ENCODE measurements at places on chromosomes 11 and 22.

DNA sequence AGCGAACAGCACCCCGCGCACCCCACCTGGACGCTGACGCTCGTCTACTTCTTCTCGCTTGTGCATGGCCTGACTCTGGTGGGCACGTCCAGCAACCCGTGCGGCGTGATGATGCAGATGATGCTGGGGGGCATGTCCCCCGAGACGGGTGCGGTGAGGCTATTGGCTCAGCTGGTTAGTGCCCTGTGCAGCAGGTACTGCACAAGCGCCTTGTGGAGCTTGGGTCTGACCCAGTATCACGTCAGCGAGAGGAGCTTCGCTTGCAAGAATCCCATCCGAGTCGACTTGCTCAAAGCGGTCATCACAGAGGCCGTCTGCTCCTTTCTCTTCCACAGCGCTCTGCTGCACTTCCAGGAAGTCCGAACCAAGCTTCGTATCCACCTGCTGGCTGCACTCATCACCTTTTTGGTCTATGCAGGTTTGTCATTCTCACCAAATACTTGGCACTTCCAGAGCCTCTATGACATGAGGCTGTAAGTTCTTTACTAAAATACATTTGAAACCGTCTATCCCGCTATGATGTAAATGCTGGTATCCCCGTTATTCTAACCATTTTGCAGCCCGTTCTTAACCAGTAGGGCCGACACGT lies 535 bp downstream of the AQP11 start:
- DNase-seq, result peak; percentile 22

- no peak for DNase-seq
Measured at GRCh38 chr11:7573193-7573557, 59.4 kb downstream of the PPFIBP2 start.

DNA sequence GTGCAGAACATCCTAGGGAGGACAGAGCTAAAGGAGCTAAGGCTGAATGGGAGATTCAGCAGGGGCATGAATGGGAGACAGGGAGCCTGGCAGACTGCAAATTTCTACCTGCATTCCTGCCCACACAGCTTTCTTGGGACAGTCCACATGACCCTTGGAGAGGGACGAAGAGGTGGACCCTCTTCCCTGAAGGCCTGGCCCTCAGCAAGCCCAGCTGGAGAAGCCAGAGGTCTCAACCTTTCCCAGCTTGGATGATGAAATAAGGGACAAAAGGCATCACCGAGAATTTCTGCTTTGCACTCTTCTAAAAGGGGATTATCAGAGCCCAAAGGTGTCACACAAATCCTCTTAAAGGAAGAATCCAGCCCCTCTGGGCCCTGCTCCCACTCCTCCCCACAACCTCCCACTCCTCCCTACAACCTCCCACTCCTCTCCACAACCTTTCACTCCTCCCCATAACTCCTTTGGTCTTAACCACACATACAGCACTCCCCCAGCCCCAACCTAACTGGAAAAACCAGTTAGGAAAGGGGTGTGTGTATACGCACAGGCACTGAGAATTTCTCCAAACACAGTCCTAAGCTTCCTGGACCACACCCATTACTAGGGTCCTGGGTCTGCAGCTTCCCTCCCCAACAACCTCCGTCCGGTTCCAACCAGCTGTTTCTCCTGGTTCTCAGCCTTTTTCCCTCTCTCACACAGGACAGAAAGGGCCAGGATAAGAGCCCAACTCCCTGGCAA lies 38.4 kb downstream of the RPL27A start:
- no peak for DNase-seq

- no peak for DNase-seq
Measured at GRCh38 chr11:7436657-7437056, 48.6 kb upstream of the OLFML1 start.

- no peak for DNase-seq
Measured at GRCh38 chr11:76256448-76256847, 50.1 kb upstream of the WNT11 start.

DNA sequence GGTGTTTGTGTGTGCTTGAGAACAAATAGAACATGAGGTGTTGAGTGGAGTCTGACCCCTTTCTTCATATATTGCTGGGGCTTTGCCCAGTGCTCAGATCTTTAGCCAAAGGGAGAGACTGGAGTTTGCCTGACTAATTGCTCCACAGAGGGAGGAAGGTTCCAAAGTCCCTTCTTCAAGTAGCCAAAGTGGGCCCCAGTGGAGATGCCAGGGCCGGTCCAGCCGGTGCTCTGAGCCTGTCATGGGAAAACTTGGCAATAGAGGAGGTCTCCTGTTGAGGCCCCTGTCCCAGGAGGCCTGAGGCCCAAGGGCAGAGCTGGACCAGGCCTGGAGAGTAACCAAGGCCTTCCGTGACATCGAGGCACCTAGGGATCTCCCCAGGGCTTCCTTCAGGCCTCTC lies 112.3 kb downstream of the DSCAML1 start:
- no peak for DNase-seq

DNA sequence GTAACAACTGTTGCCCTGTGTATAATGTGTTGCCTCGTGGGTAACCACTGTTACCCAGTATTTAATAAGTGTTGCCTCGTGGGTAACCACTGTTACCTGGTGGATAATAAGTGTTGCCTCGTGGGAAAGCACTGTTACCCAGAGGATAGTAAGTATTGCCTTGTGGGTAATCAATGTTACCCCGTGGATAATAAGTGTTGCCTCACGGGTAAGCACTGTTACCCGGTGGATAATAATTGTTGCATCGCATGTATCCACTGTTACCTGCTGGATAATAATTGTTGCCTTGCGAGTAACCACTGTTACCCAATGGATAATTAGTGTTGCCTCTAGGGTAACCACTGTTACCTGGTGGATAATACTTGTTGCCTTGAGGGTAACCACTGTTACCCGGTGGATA lies 17.1 kb upstream of the NXPE4 start:
- DNase-seq, result no peak

DNA sequence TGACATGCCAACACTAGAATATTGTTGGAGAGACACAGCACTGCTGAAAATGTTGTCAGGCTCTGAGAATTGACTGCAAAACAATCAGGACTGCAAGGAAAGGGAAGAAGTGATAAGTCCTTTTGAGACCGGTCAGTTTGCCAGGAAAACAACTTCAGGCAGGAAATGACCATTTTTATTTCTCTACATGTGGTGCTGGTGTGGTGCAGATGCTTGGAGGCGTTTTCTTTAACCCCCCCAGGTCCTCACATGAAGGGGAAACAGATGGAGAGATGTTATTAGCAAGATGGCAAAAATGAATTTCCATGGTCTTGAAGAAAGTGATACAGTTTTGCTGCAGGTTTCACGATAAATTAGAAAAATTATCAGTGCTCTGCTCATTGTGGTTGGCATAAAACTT lies 5.7 kb downstream of the AP2A2 start:
- DNase-seq, result no peak

GRCh38 chr11:115892016-115892415 lies 387.8 kb upstream of the CADM1 start:
- no peak for DNase-seq

- DNase-seq, result peak; percentile 6
Measured at GRCh38 chr22:43850529-43850928, 11.8 kb downstream of the SULT4A1 start.

GRCh38 chr22:36506637-36507517 lies at the start of gene FOXRED2:
TSS of gene FOXRED2 (minus strand) at chr22:36507040. CDS start at chr22:36506422, 618 bp downstream.
- DNase-seq, result peak; percentile 84

DNA sequence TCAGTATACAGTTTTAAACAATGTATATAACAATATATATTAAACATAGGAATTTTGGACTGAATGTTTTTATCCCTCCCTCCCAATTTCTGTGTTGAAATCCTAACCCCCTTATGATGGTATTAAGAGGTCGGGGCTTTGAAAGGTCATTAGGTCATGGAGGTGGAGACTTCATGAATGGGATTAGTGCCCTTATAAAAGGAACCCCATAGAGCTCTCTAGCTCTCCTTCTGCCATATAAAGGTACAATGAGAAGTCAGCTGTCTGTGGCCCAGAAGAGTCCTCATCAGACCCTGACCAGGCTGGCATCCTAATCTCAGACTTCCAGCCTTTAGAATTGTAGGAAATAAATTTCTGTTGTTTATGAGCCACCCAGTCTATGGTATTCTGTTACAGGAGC lies 6.5 kb downstream of the NNMT start:
- DNase-seq, result no peak

GRCh38 chr22:23119494-23120414 lies 22.0 kb downstream of the RSPH14 start:
- DNase-seq, result no peak

GRCh38 chr11:117199053-117199915 lies at the start of gene TAGLN:
TSS of gene TAGLN (plus strand) at chr11:117199370. CDS start at chr11:117203014, 3,644 bp downstream.
- peak; percentile 73 for DNase-seq

DNA sequence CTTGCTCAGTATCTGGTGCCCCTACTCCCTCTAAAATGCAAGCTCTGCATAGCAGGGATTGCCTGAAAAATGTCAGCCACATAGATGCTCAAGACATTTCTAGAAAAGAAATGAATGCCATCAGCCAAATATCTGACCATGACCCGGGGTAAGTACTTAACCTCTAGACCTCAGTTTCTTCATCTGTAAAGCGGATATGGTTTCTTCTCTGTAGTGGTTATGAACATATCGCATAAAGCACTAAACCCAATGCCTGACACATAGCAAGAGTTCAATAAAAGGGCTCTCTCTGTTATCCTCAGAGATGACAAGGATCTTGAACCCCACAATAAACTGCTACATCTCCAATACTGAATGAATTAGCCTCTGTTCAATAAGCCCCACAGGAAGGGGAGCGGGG lies 122.6 kb downstream of the ABTB2 start:
- no peak for DNase-seq

DNA sequence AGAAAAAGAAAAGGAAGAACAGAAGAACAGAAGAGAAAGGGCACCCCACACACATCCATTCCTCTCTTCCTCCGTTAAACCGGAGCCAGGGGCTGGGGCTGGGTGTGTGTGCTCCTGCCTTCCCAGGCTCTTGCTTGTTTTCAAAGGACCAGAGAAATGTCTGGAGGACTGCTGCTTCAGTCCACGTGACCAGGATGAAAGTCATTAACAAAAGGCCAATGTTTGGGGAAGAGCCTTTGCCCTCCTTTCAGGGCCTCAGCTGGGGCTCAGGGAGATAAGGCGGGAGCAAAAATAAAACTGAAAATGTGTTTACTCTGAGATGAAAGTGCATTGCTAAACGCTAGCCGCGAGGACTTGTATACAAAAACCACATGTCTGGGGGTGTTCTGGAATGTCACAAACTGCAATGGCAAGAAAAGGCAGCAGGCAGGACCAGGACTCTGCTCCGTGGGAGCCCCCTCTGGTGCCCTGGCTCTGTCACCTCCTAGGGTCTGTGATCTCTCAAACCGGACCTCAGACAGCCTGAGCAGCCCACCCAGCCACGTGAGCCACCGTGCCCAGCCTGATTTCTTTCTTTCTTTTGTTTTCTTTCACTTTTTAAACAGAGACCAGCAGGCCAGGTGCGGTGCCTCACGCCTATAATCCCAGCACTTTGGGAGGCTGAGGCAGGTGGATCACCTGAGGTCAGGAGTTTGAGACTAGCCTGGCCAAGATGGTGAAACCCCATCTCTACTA lies 31.6 kb upstream of the MYH9 start:
- DNase-seq, result peak; percentile 26

- DNase-seq, result no peak
Measured at GRCh38 chr11:119729951-119730613, 1.1 kb upstream of the NECTIN1 start.

All from gastrocnemius medialis (tissue), 4 donors.